ENCODE measurements at places on chromosomes 6 and 20.
A peak's percentile ranks its signal among the peaks of the same experiment; 100 is the strongest.

DNA sequence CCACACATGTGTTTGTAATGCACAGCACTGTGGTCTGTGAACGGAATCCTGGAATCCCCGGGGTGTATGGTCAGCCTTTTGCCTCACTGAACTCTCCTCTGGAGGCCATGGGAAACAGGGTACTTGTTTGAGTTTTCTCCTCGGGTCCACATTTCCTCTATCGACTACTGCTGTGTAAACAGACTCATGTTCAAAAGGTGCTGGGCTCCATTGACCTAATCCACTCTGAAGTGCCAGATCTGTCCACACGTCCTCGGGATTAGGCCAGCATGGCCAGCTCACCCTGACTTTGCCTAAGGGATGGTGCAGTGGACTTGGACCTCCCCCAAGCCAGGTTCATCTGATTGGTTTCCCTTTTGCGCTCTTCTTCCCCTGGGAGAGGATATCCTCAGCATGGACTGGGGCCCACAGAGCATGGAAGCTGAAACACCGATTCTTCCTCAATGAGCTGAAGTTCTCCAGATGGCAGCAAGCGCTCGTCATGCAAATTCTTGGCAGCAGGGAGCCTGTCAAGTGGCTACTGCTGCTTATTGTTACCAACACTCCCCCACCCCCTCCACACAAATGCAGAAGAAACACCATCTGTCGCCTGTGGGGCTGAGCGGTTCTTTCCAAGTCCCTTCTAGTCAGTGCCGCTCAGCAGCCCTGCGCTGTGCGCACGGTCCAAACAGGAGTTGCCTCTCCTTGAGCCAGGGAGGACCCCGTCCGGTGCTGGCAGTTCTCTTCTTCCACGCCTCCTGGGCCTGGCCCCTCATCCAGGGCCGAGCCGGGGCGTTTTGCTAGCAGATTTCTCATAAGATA lies 292.6 kb upstream of the MARCKS start:
- peak; percentile 46 for DNase-seq

GRCh38 chr20:13029687-13030375 lies 21.1 kb downstream of the SPTLC3 start:
- DNase-seq, result no peak

- no peak for DNase-seq
These were observed 71.2 kb downstream of the ZBTB2 start for GRCh38 chr6:151320140-151320539.

GRCh38 chr6:107411161-107411560 lies 48.2 kb downstream of the PDSS2 start:
- no peak for DNase-seq

DNA sequence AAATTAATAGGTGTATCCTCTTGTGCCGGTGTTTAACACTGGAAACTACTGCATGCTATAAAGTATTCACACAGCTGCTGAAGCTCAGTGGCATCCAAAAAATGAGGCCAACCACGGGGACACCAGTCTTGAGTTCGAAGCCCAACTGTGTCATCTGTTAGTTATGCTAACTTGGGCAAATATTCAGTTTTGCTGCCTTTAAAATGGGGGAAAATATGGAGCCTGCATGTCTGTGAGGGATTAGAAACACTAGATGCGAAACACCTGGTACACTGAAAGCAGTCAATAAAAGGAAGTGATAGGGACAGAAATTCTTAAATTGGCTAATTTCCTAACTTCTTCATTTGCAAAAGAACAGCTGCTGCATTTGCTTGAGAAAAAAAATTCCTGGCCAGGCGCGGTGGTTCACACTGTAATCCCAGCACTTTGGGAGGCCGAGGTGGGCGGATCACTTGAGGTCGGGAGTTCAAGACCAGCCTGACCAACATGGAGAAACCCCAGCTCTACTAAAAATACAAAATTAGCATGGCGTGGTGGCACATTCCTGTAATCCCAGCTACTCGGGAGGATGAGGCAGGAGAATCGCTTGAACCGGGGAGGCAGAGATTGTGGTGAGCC lies 36.6 kb upstream of the MLIP start:
- DNase-seq, result no peak

GRCh38 chr20:34624629-34625028 lies 52.3 kb downstream of the PIGU start:
- DNase-seq, result no peak

DNA sequence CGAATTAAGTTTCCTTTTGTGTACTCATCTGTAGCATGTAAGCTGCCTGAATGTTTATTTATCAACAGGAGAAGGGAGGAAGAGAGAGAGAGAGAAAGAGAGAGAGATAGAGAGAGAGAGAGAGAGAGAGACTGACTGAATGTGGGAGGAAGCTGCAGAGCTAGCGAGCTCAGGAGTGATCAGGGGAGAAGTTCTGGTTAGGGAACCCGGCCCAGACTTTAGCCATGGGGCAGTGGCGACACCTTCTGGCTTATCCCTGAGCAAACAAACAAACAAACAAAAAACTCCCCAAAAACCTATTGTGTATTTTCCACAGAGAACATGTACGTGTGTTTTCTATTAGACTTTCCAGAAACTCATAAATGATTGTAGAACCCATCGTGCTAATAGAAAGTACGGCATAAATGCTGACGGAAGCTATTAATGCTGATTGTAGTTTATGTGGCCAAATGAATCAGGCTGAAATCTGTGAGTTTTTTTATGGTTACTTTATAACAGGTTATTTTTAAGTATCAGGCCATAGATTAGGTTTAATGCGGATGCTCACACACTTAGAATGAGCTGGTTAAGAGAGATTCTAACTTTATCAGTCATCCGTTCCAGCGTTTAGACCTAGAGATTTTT lies 92.8 kb downstream of the CLIC5 start:
- DNase-seq, result no peak

- no peak for DNase-seq
These were observed 35.4 kb downstream of the MAN1A1 start for GRCh38 chr6:119313937-119314884.

GRCh38 chr20:29876911-29877285 lies 1380.6 kb upstream of the DEFB115 start:
- no peak for DNase-seq

- no peak for DNase-seq
These were observed 413.8 kb upstream of the FLRT3 start for GRCh38 chr20:14751191-14751590.

GRCh38 chr6:40912158-40912946 lies 126.7 kb downstream of the UNC5CL start:
- no peak for DNase-seq

DNA sequence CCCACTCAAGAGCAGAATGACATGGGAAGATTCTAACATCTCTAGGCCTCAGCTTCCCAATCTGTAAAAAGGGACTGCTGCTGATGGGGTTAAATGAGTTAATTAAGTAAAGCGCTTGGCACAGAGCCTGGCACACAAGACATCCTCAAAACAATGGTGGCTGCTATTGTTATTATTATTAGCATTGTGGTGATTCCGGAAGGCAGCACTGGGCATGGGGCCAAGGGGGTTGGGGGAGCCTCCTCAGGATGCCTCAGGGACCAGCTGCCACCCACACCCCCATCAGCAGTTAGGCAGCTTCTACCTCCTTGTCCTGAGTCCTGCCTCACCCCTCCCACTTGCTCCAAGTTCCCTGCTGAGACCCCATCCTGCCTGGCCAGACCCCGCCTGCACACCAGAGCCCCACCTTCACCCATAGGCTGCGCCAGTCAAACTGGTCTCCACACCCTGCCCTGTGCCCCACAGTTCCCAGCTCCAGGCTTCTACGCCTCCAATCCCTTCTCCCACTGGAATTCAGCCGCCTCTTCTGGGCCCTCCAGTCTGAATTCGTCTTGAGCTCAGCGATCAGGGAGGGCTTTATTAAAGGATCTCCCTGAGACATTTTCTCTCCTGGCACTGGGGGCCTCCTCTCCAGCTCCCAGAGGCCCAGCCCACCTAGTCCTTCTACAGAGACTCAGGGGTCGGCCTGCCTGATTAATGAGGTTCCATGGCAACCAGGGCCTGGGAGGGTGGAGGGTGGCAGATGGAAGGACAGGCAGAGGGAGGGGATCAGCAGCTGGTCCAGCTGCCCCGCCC lies 1.5 kb downstream of the E2F1 start:
- peak; percentile 23 for DNase-seq

- no peak for DNase-seq
These were observed 16.8 kb upstream of the EEF1A1 start for GRCh38 chr6:73537677-73538076.

DNA sequence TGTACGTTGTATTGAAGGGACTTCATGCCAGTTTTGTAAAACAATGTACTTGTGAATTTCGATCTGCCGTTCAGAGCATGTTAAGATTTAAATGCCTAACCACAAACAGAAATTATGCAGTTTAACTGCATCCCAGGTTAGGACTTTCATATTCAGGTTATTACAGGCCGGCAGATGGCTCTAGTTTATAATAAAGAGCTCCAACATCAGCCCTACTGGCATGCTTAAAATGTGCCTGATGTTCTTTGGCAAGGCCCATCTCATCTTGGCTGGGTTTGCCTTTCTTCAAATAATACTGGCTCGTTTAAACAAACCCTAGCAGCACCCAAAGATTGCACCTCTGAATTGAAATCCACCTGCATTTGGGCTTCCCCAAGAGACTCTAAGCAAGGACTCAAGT lies 169.3 kb upstream of the RIN2 start:
- DNase-seq, result no peak

GRCh38 chr6:7647504-7647903 lies 57.5 kb downstream of the SNRNP48 start:
- no peak for DNase-seq

- DNase-seq, result no peak
These were observed 114.9 kb upstream of the PTPN1 start for GRCh38 chr20:50395251-50395729.

DNA sequence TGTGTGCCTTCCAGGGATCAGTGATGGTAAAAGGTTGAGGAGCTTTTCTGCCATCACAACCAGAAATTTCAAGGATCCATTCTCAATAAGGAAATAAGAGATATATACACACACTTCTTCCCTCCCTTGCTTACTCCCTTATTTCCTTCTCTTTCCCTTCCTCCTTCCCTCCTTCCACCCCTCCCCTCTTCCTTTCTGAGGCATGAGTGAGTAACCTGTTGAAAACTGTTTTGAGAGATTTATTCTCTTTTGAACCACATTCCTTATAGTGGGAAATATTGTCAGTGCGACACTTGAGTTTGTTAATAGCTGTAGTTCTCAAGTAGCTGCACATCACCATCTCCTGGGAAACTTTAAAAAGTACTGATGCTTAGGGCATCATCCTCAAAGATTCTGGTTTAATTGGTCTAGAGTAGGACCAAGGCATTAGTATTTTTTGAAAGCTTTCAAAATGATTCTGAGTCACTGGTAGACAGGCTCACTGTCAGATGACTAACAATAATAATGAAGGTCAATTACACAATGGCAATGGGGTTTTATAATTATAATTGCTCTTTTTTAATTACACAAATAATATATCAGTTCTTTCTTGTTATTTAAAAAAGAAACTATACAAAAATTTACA lies 109.9 kb downstream of the POPDC3 start:
- DNase-seq, result no peak

DNA sequence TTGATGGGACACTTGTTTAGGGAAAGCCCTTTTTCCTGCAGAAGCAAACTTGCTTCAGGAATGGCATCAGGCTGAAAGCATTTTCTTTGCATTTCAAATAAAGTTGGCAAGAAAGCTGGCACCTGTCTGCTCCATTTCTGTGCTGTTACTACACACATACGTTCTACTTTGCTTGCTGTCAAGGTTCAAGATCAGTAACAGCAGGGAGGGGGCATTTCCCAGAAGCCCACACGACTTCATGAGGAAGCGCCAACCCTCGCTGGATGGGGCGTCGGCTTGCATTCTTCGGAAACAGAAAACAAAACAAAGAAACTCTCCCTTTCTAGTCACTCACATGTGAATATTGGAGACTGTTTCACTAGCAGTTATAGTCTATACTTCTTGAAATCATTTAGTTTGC lies 46.4 kb downstream of the AKAP12 start:
- DNase-seq, result no peak

DNA sequence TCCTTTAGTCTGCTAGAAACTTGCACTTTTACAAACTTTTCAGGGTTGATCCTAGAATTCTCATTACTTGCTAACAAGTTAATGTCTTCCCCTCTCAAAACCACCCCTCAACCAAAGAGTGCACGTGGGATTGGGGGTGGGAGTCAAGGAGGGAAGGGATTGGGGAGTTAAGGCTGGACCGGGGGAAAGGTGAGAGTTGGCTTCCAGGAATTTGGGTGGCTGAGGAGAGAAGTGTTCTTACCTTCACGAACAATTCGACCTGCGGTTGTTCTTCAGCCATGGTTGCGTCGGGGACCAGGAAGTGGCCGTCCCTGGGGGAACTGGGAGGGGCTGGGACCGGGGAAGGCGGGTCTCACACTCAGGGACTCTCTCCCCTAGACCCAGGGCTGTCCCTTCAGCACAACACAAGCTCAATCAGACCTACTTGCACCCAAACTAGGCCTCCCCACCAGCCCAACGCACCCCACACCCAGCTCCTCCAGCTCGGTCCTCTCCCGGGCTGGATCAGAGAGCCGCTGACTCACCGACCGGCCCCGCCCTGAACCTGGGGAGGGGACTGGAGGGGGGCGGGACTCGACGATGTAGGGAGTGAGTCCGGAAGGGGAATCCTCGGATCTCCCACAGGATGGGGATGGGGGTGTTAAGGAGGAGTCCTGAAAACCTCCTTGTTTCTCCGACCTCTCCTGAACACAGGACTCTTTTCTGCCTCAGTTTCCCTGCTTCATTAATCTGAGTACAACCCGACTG lies at the start of gene CLIC1:
TSS of gene CLIC1 (minus strand) at position 510 of the 747 bp plus-strand sequence. CDS start at position 280, 230 bp downstream.
- DNase-seq, result no peak

- peak; percentile 26 for DNase-seq
These were observed 3.0 kb upstream of the GOPC start for GRCh38 chr6:117605169-117605826.

- no peak for DNase-seq
These were observed 131.1 kb downstream of the ATXN1 start for GRCh38 chr6:16630026-16630643.

- no peak for DNase-seq
These were observed 1.9 kb upstream of the SLC4A11 start for GRCh38 chr20:3240776-3241363.

DNA sequence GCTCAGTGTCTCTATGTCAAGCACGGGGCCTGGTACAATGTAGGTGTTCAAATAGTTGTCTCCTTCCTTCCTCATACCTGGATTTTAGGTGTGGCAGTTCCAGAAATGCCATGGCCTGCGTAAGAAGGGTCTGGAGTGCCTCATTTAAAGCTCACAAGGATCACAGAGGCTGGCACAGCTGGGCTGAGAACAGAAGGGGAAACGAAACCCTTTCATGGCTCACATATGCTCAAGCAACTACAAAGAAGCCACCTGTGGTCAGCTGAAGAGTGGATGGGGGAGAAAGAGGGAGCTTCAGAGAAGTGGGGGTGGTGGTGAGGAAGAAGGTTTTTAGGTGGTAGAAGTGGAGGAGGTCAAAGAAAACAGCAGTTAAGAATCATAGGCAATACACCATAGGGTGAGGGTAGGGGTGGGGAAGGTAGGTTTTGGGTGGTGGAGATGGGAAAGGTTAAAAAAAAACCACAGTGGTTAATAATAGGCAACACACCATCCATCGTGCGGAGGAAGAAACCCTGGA lies 17.0 kb upstream of the TOP1 start:
- no peak for DNase-seq

- DNase-seq, result peak; percentile 9
These were observed 24.0 kb upstream of the SCML4 start for GRCh38 chr6:107847844-107848802.

- peak; percentile 22 for DNase-seq
These were observed 22.6 kb upstream of the RIN2 start for GRCh38 chr20:19735446-19735845.

Data from NCI-H1417 treated with DMSO at 0.1 percent for 48 hours (cell line).